Stimulated activated CD4-positive, alpha-beta T cell treated with anti-CD3 and anti-CD28 coated beads, Interleukin-4, amount 100 ng/mL, for 4 hours (primary cell): ENCODE measurements at places on chromosomes 7 and 10.

- no peak for DNase-seq
Measured at GRCh38 chr7:91425149-91425548, 160.9 kb downstream of the FZD1 start.

DNA sequence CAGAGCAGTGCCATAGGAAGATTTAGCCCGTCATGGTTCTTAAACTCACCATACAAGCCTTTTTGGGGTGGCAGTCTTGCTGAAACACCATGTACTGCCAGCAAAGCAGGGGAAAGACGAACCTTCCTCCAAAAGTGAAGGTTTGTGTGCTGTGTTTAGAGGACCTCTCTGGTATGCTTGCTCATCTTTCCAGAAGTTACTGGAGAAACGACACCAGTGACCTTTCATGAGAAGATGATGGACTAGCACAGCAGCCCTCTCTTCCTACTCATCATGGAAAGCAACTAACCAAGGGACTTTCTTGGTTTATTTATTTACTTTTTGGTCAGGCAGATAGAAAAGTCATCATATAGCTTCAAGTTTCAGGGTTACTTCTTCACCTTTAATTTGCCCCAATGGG lies 247.4 kb downstream of the PTEN start:
- no peak for DNase-seq

GRCh38 chr7:1712907-1713501 lies 42.9 kb downstream of the ELFN1 start:
- DNase-seq: no peak

DNA sequence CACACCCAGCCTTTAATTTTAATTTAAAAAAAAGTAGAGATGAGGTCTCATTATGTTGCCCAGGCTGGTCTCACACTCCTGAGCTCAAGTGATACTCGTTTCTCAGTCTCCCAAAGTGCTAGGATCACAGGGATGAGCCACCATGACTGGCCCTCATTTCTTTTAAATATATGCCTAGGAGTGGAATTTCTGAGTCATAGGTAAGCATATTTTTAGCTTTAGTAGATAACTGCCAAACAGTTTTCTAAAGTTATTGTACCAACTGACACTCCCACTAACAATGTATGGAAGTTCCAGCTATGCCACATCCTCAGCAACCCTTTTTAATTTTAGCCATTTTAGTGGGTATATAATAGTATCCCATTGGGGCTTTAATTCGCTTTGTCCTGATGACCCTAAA lies 13.8 kb upstream of the PPIF start:
- no peak for DNase-seq

GRCh38 chr10:93445978-93446720 lies 36.0 kb downstream of the MYOF start:
- DNase-seq: no peak

DNA sequence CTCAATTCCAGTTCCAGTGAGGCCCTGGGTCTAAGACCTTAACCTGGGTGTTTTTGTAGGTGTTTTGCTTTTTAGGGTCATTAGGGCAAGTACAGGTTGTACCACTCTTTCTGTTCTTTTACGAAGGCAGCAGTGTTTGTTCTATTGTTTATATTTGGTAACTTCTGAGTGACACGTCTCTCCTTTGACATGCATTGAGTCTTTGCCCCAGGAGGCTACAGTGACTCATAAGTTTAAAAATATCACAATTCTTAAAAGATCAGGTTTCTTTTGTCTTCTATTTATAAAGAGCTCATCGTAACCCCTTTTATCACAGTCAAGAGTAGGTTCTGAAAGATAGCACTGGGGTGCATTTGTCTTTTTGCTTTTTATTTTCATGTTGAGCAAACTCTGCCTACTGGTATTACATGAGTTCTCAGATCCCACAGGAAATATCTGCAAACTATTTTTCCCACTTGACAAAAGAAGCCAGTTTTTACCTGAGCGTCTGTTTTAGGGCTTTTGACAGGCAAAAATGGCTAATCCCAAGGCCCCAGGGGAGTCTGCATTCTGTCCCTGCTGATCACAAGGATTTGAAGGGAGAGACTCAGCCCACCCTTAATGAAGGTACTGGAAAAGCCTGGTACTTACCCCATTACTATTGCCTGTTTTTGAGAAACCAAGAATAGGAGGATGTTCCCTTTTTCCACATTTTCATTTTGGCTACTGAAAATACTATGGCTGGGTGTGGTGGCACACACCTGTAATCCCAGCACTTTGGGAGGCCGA lies 7.9 kb downstream of the NUDT13 start:
- DNase-seq: no peak

DNA sequence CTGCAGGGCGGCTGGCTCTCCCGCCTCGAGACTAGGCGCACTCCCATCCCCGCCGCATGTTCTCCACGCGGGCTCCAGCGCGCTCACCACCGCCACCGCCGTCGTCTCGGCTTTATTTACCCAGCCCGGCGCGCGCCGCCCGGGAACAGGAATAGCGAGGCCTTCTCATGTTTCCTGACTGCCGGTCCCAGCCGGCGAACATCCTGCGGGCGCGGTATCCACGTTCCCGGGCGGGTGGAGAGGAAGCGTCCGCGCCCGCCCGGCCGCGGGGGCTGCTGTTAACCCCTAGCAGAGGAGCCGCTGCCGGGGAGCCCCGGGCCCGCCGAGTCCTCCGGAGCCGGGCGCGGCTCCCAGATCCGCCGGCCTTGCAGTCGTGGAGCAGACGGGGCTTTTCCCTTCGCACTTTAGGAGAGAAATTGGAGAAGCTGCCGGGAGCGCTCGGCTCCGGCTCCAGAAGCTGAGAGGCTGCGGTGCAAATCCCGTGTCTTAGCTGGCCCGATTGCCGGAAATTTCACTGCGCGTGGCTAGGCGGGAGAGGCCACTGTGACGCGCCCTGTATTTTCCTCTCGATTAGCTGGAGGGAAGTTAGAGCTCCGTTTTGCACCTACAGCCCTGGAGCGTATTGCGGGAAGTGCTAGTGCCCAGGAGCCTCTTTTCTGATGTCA lies at the start of gene MKX:
TSS of gene MKX (minus strand) at position 88 of the 665 bp plus-strand sequence. CDS start 2,404 bp downstream, outside the sequence.
- peak; percentile 32 for DNase-seq

DNA sequence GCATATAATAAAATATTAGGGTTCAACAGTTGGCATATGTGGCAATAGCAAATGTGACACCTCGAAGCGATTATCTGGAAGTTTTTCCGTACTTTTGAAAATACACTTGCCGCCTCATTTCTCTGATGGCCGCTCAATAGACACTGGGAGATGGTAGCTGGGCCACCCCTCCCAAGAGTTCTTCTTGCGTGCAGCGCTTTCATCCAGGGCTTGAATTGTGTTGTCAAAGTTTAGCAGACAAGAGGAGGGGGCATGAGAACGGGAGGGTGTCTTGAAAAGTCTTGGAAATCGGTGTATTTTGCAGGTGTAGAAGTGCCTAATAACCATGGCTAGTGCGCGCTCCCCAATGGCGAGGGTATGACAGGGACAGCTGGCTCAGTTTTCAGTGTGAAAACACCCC lies 8.5 kb downstream of the PTF1A start:
- DNase-seq: no peak

- no peak for DNase-seq
Measured at GRCh38 chr10:62456611-62457101, 82.5 kb downstream of the ZNF365 start.

DNA sequence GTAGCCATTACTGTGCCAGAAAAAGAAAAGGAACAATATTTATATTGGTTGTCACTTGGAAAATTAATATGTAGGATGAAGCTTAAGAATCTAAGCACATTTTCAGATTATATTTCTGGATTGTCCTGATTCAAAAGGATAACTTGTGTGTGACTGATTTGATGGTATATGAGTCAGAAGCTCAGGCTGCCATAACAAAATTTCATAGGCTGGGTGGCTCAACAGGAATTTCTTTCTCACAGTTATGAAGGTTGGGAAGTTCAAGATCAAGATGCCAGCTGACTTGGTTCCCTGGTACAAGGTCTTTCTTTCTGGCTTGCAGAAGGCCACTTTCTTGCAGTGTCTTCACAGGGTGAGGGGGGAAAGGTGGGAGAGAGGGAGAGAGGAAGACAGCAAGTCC lies 108.5 kb downstream of the ST7 start:
- DNase-seq: no peak

GRCh38 chr7:122886357-122887081 lies at the start of gene CADPS2:
Gene CADPS2, minus strand, starts transcription at chr7:122886460. Its CDS starts 123 bp downstream, at chr7:122886337.
- DNase-seq: no peak

DNA sequence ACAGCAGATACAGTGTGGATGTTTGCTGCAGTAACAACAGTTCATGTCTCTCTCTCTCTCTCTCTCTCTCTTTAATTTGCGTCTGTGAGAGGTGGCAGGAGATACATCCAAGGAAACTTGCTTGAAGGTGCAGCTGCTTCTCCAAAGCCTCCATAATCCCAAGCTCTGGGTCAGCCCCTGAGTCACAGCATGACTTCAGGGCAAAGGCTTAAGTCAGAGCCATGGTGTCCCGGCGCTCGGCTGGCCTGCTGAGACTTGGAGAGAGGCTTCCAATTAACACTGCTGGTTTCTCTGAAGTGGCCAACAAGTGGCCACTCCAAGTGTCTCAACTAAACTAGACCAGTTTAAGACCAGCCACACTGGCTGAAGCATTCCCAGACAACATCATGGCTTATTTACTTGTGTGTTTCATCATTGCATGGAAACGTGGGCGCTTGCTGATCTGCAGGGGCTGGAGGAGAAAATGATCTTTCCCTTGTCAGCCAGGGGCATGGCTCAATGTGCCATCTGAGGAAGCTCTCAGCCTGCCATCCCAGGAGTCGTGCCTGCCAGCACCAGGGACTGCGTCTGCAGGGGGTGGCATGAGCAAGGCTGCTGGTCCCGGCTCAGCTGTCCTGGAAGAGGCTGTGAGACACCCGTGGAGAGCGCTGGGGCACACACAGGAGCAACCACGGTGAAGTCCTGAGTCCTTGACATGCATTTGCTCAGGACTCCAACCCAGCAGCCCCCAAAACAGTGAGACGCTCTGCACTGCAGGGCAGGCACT lies 254.2 kb downstream of the COBL start:
- DNase-seq: no peak

DNA sequence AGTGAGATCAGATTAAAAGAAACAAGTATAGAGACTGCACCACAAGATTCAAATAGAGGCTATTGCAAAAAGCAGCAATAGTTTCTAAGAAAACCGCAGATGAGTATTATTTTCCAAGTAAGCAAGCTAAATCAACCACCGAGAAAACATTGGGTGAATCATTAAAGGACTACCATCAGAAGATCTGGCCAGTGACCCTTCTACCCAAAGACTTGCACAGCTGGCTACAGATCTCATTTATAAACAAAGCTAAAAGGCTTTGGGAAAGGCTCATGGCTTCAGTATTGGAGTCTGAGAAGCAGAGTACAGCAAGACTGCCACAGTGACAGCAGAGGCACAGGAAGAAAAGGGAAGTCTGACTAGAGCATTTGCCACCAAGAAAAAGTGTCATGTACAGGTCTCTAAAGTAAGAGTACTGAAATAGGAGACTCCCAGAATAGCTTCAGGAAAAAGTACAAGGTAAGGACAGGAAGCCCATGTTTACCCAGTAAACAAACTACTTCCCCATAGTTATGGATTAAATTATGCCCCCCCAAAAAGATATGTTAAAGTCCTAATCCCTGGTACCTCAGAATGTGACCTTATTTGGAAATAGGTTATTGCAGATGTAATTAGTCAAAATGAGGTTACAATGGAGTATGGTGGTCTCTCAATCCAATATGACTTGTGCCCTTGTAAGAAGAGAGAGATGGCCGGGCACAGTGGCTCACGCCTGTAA lies 19.0 kb downstream of the STEAP1 start:
- no peak for DNase-seq

GRCh38 chr10:117350909-117351308 lies 24.3 kb downstream of the PDZD8 start:
- DNase-seq: no peak

GRCh38 chr10:72385724-72386123 lies 31.0 kb upstream of the DNAJB12 start:
- DNase-seq: no peak

- DNase-seq: no peak
Measured at GRCh38 chr10:983971-984655, 4.1 kb upstream of the GTPBP4 start.

- DNase-seq: no peak
Measured at GRCh38 chr10:73576178-73576889, 14.8 kb downstream of the USP54 start.

GRCh38 chr10:30877111-30877510 lies 154.6 kb downstream of the ZNF438 start:
- DNase-seq: no peak

DNA sequence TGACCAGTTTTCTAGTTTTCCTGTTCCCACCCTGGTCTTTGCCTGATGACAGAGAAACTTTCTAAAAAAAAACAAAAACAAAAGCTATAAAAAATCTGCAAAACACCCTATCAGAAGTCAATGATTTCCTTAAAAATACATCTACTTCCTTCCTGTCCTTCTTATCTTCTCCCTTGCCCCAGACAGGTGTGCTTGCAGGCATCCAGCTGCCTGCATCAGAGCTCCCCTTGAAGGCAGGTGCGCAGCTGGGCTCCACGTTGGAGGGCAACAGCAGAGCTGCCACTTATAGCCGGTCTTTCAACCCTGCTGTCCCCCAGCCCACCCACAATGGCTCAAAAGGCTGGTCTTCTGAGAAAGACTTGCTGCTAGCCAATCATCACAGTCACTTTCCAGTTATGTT lies 29.8 kb downstream of the UBE2D4 start:
- DNase-seq: no peak

GRCh38 chr7:40647719-40648118 lies 512.9 kb downstream of the SUGCT start:
- no peak for DNase-seq

- DNase-seq: no peak
Measured at GRCh38 chr7:102063690-102064180, 222.9 kb upstream of the SH2B2 start.

DNA sequence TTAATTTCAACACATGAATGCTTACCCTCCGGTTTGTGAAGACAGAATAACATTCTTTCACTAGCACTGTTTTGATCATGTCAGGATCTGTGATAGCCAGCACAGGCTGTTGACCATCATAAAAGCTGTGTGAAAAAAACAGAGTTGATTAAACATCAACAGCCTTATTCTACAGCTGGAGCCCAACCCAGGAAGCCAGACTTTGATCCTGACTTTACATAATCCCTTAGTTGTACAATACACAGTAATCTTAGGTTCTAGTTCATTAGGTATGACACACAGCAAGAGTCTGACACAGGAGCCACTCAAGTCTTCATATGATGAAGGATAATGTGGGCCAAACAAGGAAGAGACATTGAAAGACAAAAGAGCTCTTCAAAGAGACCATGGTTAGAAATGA lies 11.4 kb downstream of the CYP3A4 start:
- no peak for DNase-seq

- no peak for DNase-seq
Measured at GRCh38 chr7:126698909-126699308, 553.8 kb downstream of the GRM8 start.

DNA sequence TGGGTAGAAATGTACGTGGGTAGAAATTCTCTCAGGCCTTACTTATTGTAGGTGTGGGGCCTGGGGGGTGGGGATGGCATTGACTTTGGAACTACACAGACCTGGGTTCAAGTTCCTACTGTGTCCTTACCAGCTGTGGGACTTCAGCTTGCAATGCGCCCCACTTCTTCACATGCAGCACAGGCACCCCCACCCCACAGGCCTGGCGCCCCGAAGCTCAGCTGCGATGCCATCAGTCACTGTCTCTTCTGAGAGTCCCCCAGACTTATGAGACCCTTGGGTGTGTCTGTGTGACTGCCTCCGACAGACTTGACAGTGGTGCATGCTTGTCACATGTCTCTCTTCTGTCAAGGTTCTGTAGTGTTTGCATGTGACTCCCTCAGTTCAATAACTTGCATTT lies 3.1 kb upstream of the AP5Z1 start:
- no peak for DNase-seq
